Retinal pigment epithelial cell (primary cell): ENCODE measurements at places on chromosomes 7 and 10.

- DNase-seq = no peak
Observed at GRCh38 chr7:77488986-77489385, 48.1 kb upstream of the PTPN12 start.

GRCh38 chr10:80202934-80203834, 2.2 kb downstream of the ANXA11 start:
- DNase-seq = peak; percentile 74

GRCh38 chr7:52540041-52540440, 495.4 kb upstream of the POM121L12 start:
- no peak for DNase-seq

GRCh38 chr10:134247-135131, 766 bp upstream of the ZMYND11 start:
- no peak for DNase-seq

GRCh38 chr10:98400482-98400881, 14.5 kb downstream of the PYROXD2 start:
- no peak for DNase-seq

GRCh38 chr7:22801912-22802311, 20.7 kb downstream of the TOMM7 start:
- DNase-seq = no peak

DNA sequence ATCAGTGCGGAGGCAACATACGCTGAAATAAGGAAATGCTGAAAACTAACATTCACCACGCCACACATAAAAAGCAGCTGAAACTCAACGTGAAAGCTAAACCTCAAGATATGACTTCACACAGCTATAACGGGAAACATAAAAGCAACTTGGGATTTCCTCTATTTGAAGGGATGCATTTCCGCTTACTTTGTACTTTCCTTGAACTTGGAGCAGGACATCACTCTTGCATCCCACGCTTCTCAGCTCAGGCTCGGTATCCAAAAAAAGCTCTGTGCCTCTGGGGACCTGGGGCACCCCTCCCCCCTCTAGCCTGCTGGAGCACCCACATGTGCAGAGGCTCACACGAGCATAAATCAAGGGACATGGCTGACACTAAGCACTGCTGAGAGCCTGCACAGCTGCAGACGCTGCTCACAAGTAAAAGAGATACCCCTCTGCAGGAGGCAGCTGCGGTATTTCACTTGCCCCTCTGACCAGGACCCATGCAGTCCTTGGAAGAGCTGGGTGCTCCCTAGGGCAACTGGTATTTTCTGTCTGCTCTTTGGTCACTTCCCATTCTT, 34.2 kb downstream of the PARD3 start:
- DNase-seq = no peak

DNA sequence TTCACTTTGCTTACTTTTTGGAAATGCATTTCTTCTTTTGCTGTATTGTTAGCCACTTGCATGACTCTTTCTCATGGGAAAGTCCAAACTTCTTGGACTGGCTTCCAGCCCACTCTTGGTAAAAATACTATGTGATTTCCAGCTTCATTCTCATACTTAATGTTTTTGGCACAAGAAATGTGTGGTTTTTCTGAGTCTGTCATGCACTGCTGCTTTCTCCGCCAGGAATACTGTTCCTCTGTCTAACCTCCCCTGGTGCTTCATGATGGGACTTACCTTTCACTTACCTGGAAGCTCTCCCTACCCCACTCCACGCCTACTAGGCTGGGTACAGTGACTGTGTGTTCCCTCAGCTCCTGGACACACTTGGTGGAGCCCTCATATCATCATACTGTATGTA, 18.7 kb downstream of the MGAM2 start:
- no peak for DNase-seq

GRCh38 chr7:135666846-135667245, 4.5 kb downstream of the STMP1 start:
- DNase-seq = no peak

DNA sequence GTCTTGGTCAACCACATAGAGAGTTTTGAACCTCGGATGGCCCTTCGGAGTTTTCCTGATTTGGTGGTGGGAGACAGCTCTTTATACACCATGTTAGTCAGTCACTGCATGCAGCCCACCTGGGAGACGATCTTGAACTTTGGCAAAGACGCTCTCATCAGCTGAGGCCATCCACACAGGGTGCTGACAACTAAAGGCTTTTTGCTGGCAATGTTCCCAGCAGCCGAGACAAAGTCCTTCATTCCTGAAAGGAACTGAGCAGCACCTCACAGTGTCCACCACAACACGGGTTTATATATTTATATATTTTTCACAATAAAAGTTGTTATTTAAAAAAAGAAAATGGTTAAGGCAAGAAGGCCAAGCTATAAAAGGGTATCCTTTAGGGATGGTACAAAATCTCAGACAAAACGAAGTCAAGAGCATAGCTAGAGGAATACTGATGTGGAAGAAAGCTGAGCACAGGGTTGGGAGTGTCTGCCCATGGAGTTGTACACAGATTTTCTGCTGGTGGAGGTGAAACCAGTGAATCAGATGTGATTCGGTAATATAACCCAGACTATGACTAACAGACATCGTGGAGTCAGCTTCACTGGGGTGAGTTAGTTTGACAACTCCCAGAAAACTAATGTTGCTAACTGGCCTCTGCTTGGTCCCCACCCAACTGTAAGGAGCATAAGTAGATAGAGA, 27.4 kb upstream of the CAPZA2 start:
- no peak for DNase-seq

DNA sequence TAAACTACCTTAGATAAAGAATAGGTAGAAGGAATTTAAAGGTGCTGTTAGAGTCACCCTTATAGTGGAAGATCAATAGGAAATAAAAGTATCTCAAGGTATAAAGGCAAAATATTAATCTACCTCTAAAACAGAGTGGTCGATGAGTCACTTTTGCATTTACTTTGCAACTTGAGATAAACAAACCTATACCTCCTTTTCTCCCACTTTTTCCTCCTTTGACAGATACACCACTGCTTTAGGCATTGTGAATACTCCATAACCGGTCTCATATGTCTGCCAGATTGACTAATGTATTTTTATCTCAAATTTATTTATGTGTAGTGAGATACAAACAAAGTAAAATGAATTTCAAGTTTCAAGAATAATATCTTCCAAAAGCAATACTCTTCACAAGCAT, 193.5 kb downstream of the SKAP2 start:
- DNase-seq = no peak

DNA sequence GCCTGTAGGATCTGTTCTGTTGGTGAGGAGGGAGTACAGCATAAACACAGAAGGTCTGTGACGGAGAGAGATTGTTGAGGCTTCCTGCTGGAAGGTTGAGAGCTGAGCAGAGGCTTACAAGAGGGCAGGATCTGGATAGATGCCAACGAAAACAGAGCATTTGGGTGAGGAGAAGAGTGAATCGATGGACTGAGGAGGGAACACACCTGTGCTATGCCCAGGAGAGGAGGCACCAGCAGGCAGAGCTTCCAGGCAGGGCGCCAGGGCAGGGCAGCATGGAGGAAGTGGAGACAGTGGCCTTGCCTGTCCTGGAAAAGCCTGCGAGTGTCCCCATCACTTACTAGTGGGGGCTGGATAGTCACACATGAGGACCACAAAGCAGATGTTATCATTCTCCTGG, 282.9 kb downstream of the PAXIP1 start:
- no peak for DNase-seq

GRCh38 chr10:108801775-108802517, 1121.4 kb downstream of the XPNPEP1 start:
- peak; percentile 55 for DNase-seq

DNA sequence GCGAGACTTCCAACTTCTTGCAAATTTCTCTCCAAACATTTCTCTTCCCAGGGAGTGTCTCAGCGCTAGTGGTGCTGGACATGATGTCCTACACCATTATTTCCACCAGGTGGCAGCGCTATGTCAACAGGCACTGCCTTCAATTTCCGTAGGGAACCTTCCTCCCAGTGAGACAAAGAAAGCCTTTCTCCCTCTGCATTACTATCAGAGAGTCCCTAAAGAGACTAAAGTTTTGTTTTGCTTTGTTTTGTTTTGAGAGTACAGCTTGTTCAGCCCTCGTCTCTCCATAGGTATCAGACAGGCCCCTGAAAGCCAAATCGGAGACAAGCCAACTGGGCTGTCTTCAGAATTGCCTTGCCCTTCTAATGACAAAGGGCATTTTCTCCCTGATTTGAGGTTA, 44.2 kb upstream of the GGCT start:
- DNase-seq = no peak

- DNase-seq = no peak
Observed at GRCh38 chr7:41292487-41292886, 410.4 kb downstream of the INHBA start.

DNA sequence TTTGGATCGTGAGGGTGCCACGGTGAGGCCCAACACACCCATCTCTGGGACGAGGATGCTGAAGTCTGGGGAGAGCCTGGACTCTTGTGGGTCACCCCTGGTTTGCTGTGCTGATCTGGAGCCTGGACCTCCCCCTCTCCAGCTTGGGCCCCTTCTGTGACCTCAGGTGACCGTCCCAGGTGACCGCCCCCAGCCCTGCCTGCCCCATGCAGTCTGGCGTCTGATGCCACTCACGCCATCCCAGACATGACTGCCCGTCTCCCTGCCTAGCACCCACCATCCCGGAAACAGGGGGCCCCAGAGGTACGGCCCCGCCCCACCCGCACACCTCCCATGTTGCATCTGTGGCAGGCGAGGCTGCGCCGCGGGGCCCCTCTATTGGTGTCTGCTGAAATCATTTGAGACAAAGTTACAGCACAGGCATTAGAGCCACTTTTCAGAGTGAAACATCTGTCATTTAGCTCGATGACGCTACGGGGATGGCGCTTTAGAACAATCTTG, 21.1 kb downstream of the UNCX start:
- DNase-seq = no peak

- DNase-seq = no peak
Observed at GRCh38 chr7:101593556-101593955, 35.5 kb downstream of the MYL10 start.

- no peak for DNase-seq
Observed at GRCh38 chr7:83976302-83976701, 218.3 kb downstream of the SEMA3A start.

GRCh38 chr10:10149899-10150298, 867.8 kb upstream of the CELF2 start:
- peak; percentile 52 for DNase-seq

DNA sequence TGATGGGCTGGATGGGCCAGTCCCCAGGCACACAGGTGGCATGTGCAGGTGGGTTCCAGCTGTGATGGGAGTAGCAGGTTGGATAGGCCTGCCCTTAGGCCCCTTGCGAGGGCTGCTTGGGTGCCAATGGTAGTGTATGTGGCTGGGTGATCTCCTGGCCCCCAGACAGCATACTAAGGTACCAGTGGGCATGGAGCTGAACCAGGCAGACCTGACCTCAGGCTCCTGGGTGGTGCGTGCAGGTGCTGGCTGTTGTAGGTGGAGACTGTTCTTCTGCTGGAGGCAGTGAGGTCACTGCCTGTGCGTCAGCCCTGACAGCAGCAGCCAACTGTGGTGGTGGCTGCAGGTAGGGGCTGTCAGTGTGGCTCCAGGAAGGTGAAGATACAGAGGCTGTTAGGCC, 384.7 kb downstream of the ANKRD7 start:
- no peak for DNase-seq

DNA sequence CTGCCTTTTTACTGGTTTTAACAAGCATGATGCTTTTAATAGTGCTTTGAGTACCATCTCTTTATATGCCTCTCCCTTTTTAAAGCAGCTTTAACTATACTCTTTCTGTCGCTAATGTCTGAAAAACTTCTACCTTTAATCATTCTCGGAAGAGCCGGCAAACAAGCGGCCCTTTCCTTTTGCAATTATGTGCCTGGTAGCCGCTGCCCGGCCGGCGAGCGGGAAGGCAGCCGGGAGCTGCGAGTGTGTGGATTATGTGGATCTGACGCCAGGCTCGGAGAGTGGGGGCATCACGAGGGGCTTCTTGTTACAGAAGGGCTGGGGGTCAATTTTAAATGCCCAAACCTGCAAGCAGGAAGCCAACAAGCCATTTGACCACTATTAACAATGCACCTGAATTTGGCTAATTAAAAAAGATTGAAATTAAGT, 120.9 kb downstream of the BUB3 start:
- DNase-seq = no peak

DNA sequence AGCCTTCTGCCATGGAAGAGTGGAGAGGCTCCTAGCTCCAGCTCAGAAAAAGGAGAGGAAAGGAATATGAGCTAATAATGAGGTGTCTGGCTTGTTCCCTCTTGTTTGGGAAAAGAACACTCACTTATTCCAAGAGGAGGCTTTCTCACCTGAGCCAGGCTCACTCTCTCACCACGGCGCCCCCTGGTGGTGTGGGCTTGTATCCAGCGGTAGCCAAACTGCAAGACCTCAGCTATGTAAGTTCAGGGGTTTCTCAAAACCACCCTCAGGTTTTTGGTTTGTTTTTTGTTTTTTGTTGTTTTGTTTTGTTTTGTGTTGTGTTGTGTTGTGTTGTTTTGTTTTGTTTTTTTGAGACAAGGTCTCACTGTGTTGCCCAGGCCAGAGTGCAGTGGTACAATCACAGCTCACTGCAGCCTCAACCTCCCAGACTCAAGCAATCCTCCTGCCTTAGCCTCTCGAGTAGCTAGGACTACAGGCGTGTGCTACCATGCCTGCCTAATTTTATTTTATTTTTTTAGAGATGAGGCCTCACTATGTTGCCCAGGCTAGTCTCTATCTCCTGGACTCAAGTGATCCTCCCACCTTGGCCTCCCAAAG, 124.0 kb downstream of the TMEM130 start:
- peak; percentile 8 for DNase-seq

DNA sequence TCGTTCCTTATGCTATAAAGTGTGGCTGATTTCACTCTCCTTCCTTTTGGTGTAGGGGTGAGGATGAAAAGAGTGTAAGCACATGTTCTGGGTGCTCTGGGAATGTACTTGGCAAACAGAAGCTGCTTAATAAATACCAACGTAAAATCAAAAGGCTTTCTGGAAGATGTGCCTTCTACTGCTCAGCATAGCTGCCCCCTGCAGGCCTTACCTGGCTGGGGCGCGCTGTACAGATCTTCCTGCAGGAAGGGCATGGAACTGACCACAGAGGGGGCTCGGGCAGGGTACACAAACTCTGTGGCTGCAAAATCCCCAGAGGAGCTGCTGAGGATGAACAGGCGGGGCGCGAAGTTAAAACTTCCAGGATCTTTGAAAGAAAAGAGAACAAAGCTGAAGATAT, 169.4 kb downstream of the SVIL start:
- no peak for DNase-seq

DNA sequence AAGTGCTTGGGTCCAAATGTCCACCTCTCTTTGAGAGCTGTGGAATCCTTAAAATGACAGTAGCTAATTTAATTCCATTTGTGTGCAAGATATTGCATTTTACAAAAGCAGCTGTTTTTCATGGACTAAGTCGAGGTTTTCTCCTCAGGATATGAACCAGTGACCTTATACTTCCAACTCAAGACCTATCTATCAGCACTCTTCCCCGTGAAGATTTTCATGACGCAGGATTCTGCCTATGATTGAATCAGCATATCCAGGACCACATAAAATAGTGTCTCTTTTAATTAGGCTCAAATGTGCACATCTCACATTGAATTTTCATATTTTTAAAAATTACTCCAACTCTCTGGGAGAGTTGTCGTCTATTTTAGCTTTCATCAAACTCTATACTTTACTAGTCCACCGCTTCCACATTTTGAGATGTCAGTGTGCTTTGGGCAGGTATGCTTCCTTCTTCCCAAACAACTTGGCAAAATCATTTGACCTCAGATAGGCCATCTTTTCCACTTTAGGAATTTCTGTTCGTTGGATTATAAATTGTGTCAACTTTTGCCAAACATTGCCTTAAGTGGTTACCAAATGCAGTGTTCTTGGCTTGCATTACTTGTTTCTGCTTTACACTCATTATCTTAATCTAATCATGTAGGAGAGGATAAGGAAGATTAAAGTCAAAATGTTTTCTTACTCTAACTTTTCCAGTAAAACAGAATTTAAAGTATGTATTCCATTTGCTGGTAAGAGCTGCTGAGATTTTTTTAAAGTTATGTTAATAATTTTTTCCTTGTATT, 39.4 kb downstream of the SEMA3A start:
- DNase-seq = peak; percentile 71
